Immature natural killer cell (primary cell): ENCODE measurements at places on chromosomes 1 and 21.

DNA sequence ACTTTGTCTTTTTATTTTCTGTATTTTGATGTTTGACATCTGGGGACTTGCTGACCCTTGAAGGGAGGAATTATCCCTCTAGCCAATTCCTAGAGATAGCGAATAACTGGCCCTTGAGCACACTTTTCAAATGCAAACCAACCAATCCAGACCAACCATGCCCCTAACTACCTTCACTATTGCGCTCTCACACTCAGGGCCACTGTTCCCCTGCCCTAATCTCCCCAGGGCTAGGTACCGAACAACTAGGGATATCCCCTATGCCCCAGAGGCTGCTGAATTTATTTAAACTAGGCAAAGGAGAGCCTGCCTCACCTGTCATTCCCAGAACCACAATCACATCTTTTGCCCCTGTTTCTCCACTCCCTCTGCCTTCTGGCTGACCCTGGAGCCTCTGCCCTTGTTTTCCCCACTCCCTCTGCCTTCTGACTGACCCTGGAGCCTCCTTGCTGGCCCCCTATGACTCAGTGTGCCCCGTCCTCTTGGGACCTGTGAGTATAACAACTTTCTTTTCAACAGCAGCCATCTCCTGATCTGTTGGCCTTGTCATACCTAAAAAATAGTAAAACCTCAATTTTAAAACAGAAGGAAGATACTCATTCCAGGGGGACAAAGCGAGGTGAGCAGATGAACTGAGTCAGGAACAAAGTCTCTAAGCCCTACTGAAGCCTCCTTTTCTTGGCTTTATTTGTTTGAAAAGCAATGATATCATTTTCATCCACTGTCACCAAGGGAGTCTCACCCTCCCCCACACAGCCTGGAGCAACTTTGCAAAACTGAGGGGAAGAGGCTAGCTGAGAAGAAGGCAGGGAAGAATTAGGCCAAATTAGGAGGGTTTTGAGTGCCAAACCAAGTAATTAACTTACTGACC lies 115.5 kb downstream of the NMNAT2 start:
- DNase-seq, result no peak

- no peak for DNase-seq
Measured at GRCh38 chr1:10824821-10825540, 28.5 kb upstream of the CASZ1 start.

DNA sequence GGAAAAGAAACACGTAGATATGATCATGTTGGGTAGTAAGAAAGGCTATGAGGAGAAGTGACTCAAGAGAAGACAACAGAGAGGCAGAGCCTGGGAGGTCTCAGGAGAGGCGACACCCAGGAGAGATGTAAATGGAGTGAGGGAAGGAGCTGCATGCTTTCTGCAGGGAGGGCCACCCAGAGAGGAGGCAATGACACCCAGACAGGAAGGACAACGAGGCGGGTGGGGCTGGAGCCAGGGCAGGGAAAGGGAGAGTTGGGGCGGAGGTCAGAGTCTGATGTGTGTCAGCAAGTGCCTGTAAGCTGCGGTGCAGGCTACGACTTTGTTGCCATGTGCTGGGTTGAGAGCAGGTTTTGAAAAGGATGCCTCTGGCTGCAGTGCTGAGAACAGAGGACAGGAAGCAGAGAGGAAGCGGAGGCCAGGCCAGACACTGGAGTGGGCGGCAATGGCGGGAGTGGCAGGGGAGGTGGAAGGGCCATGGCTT lies 31.3 kb downstream of the SLC1A7 start:
- DNase-seq, result no peak

GRCh38 chr1:212689758-212690529 lies 9.7 kb downstream of the BATF3 start:
- no peak for DNase-seq

GRCh38 chr21:26169611-26170470 lies 729 bp downstream of the APP start:
- peak; percentile 7 for DNase-seq

DNA sequence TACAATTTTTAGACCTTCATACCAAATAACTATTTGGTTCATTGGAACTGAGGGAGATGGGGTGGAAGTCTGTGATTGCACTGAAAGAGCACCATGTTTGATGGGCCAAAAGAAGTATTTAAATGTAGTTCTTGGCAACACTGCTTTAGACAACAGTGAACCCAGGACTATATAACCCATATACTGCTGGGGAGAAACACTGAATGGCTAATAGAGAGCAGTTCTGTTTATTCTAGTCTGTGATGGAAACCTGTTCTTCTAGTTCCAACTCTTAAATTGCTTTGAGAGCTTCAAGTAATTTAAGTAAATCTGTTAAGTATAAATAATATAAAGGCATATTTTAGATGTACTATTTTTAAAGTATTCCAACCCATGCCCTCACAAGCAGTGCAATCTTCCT lies 96.3 kb downstream of the NIBAN1 start:
- DNase-seq, result no peak

- DNase-seq, result no peak
Measured at GRCh38 chr1:64492424-64492823, 22.5 kb downstream of the CACHD1 start.
